Small intestine (tissue), 16 donors: ENCODE measurements at places on chromosomes 2 and 18. TPM values are rescaled to one million over a fixed set of nuclear protein-coding genes. Genes with fewer than 3 reads are reported as not detected.
A peak's percentile ranks its signal among the peaks of the same experiment; 100 is the strongest.

DNA sequence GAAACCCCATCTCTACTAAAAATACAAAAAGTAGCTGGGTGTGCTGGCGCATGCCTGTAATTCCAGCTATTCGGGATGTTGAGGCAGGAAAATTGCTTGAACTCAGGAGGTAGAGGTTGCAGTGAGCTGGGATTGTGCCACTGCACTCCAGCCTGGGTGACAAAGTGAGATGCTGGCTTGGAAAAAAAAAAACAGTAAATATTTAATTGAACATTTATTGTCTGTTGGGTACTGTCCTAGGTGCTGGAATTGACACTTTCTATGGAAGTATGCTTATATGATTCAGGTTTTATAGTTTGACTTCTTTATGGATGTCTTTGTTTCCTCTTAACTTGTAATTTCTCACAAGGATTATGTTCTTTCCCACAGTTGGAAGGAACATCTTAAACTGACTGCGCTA, 633.1 kb upstream of the SETBP1 start:
- no peaks in the 10 kb centered on the region for H3K27me3 ChIP-seq
- no peaks in the 10 kb centered on the region for H3K4me1 ChIP-seq
- no peak overlapping the region for H3K27ac ChIP-seq
- H3K36me3 ChIP-seq, result no peaks in the 10 kb centered on the region
- no peak for DNase-seq

- peak within 1 kb of the TSS; percentile 59 for H3K4me3 ChIP-seq
- peaks cover 3% of the 10 kb centered on the region for H3K27me3 ChIP-seq
- peak within 1 kb of the TSS; percentile 97 for H3K27ac ChIP-seq
- H3K36me3 ChIP-seq, result no peaks in the 10 kb centered on the region
- DNase-seq, result peak; percentile 17
- H3K4me1 ChIP-seq, result no peaks in the 10 kb centered on the region
These were observed at the start of gene IL1R1 for GRCh38 chr2:102141970-102142828. Gene IL1R1 (plus strand): TSS chr2:102142746. CDS start chr2:102157725, 14,979 bp downstream.

- peaks cover 7% of the 10 kb centered on the region for H3K4me1 ChIP-seq
- no peak overlapping the region for H3K4me3 ChIP-seq
- no peak for DNase-seq
- no peaks in the 10 kb centered on the region for H3K36me3 ChIP-seq
These were observed 1.7 kb upstream of the DYSF start for GRCh38 chr2:71451705-71452104.

- H3K27ac ChIP-seq, result no peak overlapping the region
- DNase-seq, result no peak
- no peaks in the 10 kb centered on the region for H3K27me3 ChIP-seq
- no peaks in the 10 kb centered on the region for H3K4me1 ChIP-seq
- no peak overlapping the region for H3K4me3 ChIP-seq
These were observed 29.3 kb downstream of the FEZ2 start for GRCh38 chr2:36568516-36569246.

GRCh38 chr2:156350374-156351142, 18.0 kb upstream of the NR4A2 start:
- H3K36me3 ChIP-seq, result no peaks in the 10 kb centered on the region
- H3K27me3 ChIP-seq, result no peaks in the 10 kb centered on the region
- H3K4me3 ChIP-seq, result no peak overlapping the region
- peaks cover 12% of the 10 kb centered on the region for H3K4me1 ChIP-seq
- peak; percentile 48 for DNase-seq

DNA sequence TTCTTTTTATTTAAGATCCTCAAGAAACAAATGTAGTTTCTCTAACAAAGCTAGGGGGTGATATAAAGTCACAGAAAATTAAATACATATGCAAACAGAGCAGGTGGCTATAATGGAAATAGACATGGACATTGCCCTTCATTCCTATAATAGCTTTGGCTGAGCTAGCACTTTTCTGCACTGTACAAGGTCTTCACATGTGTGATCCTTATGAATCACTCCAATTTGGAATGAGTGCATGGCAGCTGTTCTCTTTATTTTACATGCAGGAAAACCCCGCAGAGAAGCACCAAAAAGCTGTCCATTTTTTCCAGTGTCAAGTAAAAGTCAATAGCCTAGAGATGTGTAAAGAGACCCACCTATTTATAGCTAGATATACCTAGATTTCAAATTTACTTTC, 747.4 kb upstream of the SLC8A1 start:
- no peaks in the 10 kb centered on the region for H3K4me1 ChIP-seq
- no peak for DNase-seq
- H3K36me3 ChIP-seq, result no peaks in the 10 kb centered on the region
- no peak overlapping the region for H3K4me3 ChIP-seq
- H3K27ac ChIP-seq, result no peak overlapping the region
- H3K27me3 ChIP-seq, result no peaks in the 10 kb centered on the region

GRCh38 chr2:213227458-213227857, 56.8 kb upstream of the SPAG16 start:
- DNase-seq, result no peak
- no peak overlapping the region for H3K4me3 ChIP-seq
- no peaks in the 10 kb centered on the region for H3K4me1 ChIP-seq
- no peaks in the 10 kb centered on the region for H3K36me3 ChIP-seq
- no peak overlapping the region for H3K27ac ChIP-seq

DNA sequence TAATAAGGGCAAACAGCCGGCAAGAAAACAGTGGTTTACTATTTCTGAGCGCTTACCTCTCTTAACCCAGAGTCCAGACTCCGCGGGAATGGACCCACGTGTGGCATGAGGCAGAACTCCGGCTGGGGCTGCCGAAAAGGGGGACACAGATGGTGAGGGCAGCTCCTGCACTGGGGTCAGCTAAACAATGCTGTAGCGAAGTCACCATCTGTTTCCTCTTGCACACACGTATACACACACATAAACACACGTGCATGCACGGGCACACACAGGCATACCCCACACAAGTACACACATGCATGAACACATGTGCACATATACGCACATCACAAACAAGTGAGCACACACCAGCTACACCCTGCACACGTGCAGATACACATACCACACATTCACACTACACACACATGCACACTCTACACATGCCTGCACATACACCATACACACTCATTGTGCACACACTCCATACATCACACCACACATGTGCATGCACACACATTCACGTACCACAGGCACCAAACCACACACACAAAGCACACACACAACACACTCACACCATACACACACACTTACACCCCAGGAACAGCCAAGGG, 105.9 kb upstream of the ID2 start:
- no peak for DNase-seq
- no peaks in the 10 kb centered on the region for H3K27me3 ChIP-seq
- H3K4me3 ChIP-seq, result no peak overlapping the region
- no peaks in the 10 kb centered on the region for H3K4me1 ChIP-seq
- no peak overlapping the region for H3K27ac ChIP-seq

GRCh38 chr2:113282747-113283533, 4.2 kb upstream of the PAX8 start:
- DNase-seq, result peak; percentile 75
- H3K27me3 ChIP-seq, result no peaks in the 10 kb centered on the region
- peak overlapping the region; percentile 86 for H3K27ac ChIP-seq
- H3K4me1 ChIP-seq, result peaks cover 49% of the 10 kb centered on the region

DNA sequence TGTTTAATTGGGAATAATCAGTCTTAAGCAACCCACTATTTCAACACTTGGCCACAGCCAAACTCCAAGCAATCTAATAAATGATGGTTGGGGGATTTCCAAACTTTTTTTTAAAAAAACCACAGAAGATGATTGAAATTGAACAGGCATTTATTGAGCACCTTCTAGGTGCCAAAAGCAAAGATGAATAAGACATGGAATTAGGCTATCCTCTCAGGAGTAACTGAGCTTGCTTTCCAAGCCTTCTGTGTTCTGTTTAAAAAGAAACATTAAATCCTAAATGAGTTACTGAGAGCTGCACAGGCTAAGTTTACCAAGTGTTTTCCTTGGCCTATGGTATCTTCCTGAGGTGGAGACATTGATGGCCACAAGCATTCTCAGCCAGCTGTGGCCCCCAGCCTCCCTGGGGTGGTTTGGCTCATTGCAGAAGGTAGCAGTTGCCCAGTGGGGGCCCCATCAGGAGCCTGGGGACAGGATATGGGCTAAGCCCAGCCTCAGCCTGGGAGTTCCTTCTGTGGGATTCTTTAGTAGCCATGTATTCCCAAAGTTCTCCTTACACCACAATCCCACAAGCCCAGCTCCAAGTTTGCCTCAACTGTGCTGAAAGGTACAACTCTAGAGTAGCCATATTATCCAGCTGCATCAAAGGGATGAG, 174.3 kb downstream of the C1D start:
- no peaks in the 10 kb centered on the region for H3K27me3 ChIP-seq
- H3K4me3 ChIP-seq, result no peak overlapping the region
- no peaks in the 10 kb centered on the region for H3K36me3 ChIP-seq
- H3K4me1 ChIP-seq, result no peaks in the 10 kb centered on the region
- H3K27ac ChIP-seq, result no peak overlapping the region
- no peak for DNase-seq

- no peak for DNase-seq
- H3K36me3 ChIP-seq, result no peaks in the 10 kb centered on the region
- no peaks in the 10 kb centered on the region for H3K27me3 ChIP-seq
- no peak overlapping the region for H3K4me3 ChIP-seq
- H3K27ac ChIP-seq, result no peak overlapping the region
- no peaks in the 10 kb centered on the region for H3K4me1 ChIP-seq
These were observed 157.1 kb downstream of the GALNT14 start for GRCh38 chr2:30981096-30981495.

DNA sequence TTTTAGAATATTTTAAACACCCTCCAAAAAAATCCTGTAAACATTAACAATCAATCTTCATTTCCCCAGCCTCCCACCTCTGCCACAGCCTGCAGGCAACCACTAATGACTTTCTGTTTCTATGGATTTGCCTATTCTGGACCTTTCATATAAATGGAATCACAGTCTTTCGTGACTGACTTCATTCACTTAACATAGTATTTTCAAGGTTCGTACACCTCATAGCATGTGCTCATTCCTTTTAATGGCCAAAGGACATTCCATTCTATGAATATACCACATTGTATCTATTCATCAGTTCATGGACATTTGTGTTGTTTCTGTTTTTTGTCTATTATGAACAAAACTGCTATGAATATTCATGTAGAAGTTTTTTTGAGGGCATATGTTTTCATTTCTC, 48.5 kb downstream of the NAT8 start:
- DNase-seq, result no peak
- H3K36me3 ChIP-seq, result no peaks in the 10 kb centered on the region
- no peaks in the 10 kb centered on the region for H3K4me1 ChIP-seq
- no peak overlapping the region for H3K27ac ChIP-seq
- H3K4me3 ChIP-seq, result no peak overlapping the region

DNA sequence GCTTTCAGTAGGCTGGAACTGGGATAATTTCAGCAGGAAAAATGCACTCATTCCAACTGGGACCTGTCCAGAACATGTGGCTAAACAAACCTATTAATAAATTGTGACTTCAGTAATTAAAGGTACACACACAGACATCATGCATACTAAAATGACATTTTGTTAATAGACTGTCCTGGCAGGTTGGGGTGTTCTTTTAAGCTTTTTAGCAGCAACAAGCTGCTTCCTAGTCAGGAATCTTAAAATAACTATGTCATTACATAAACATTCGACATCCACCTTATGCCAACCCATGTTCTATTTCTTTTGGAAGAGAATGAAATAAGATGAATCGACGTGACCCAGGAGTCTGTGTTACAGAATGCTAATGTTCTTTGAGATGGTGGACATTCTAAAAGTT, 435.7 kb downstream of the TXNL1 start:
- no peaks in the 10 kb centered on the region for H3K27me3 ChIP-seq
- no peak overlapping the region for H3K27ac ChIP-seq
- H3K4me1 ChIP-seq, result no peaks in the 10 kb centered on the region
- H3K36me3 ChIP-seq, result no peaks in the 10 kb centered on the region
- H3K4me3 ChIP-seq, result no peak overlapping the region

GRCh38 chr18:47108998-47109405, 41.3 kb downstream of the HDHD2 start:
- no peaks in the 10 kb centered on the region for H3K27me3 ChIP-seq
- H3K4me1 ChIP-seq, result no peaks in the 10 kb centered on the region
- H3K4me3 ChIP-seq, result no peak overlapping the region
- no peak overlapping the region for H3K27ac ChIP-seq
- peaks cover 24% of the 10 kb centered on the region for H3K36me3 ChIP-seq

DNA sequence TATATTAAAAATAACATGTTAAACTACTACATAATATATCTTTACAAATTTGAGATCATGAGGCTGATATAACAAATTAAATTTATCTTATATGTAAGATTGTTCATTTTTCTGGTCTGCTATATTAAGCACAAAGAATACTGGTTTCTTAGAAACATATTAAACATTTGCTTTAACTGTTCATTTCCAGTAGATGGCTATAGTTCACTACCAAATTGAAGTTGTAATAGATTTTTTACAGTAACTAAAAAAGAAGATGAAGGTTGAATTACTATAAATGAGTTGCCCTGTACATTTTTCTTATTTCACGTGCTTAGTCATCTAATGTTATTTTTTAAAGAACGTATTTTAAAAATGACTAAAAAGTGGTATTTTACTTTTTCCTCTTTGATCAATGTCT, 57.0 kb downstream of the ZNF407 start:
- H3K27me3 ChIP-seq, result no peaks in the 10 kb centered on the region
- H3K36me3 ChIP-seq, result no peaks in the 10 kb centered on the region
- no peaks in the 10 kb centered on the region for H3K4me1 ChIP-seq
- no peak for DNase-seq
- no peak overlapping the region for H3K27ac ChIP-seq
- no peak overlapping the region for H3K4me3 ChIP-seq

- H3K4me3 ChIP-seq, result no peak overlapping the region
- DNase-seq, result no peak
- H3K27ac ChIP-seq, result no peak overlapping the region
- no peaks in the 10 kb centered on the region for H3K36me3 ChIP-seq
- H3K27me3 ChIP-seq, result peaks cover 55% of the 10 kb centered on the region
These were observed 6.4 kb upstream of the NEUROD1 start for GRCh38 chr2:181686576-181687185.

DNA sequence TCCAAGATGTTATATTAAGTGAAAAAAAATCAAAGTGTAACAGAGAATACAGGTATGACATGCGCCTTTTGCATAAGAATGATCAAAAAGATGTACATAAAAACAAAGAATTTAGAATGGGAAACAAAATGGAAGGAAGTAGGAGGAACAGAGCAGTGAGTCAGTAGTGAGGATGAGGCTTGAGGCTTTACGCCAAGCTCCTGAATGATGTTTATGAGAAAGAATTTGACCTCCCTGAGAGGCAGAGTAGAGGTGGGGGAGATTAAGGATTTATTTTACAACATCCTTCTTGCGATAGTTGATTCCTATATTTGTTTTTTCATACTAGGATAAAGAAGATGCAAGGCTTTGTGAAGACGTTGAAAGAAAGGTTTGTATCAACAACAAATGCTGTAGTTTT, 81.4 kb downstream of the DCDC2C start:
- no peaks in the 10 kb centered on the region for H3K36me3 ChIP-seq
- no peaks in the 10 kb centered on the region for H3K27me3 ChIP-seq
- H3K4me1 ChIP-seq, result no peaks in the 10 kb centered on the region
- no peak overlapping the region for H3K4me3 ChIP-seq

- H3K4me1 ChIP-seq, result no peaks in the 10 kb centered on the region
- no peaks in the 10 kb centered on the region for H3K36me3 ChIP-seq
- DNase-seq, result no peak
- H3K27ac ChIP-seq, result no peak overlapping the region
- H3K27me3 ChIP-seq, result no peaks in the 10 kb centered on the region
- no peak overlapping the region for H3K4me3 ChIP-seq
These were observed 79.2 kb upstream of the COL5A2 start for GRCh38 chr2:189258616-189259365.

Gene TGFA
- polyA plus RNA-seq, result 8.9 TPM

Gene C1QL2
- not detected for polyA plus RNA-seq

Gene MSGN1
- not detected for polyA plus RNA-seq

Gene CDH7
- polyA plus RNA-seq, result 0.27 TPM

Gene FLACC1
- not detected for polyA plus RNA-seq

Gene SH2D6
- 2.8 TPM for polyA plus RNA-seq

Gene TP53I3
- polyA plus RNA-seq, result 291 TPM

Gene CRYGC
- polyA plus RNA-seq, result not detected

Gene PSTPIP2
- polyA plus RNA-seq, result 2.0 TPM
